ENCODE measurements at places on chromosomes 13 and 19. TPM values are rescaled to one million over a fixed set of nuclear protein-coding genes. Genes with fewer than 3 reads are reported as not detected.

GRCh38 chr19:38006361-38007045, 99.5 kb downstream of the SIPA1L3 start:
- DNase-seq: no peak
- H3K27ac ChIP-seq: no peak overlapping the region
- no peak overlapping the region for H3K4me3 ChIP-seq
- H3K4me1 ChIP-seq: peaks cover 5% of the 10 kb centered on the region
- no peaks in the 10 kb centered on the region for H3K36me3 ChIP-seq

DNA sequence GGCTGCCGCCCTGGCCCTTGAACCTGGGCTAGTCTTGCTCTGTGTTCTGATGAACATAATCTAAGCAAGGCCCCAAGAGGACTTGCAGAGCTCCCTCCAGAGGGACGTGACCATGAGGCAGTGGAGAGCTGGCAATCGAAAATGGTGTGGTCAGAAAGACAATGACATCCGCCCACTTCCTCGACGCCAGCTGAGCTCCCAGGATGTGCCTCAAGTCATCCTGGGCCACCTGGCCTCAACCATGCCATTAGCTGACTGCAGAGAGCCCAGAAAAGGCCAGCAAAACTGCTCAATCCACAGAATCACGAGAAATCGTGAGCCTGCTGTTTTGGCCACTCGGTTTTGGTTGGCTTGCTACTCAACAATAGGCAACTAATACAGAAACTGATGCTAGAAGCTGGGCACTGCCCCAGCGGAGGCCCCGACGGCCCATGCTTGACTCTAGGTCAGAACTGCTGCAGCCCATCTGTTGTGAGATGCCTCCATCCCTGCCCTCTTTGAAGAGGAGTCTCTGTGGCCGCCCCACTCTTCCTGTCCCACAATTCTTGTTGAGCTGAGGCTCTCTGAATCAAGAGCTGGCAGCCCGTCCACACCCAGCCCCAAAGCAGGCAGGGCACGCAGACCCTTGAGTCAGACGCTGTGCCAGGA, 53.3 kb downstream of the STK24 start:
- peaks cover 80% of the 10 kb centered on the region for H3K4me1 ChIP-seq
- no peaks in the 10 kb centered on the region for H3K27me3 ChIP-seq
- H3K36me3 ChIP-seq: peaks cover 10% of the 10 kb centered on the region
- H3K27ac ChIP-seq: no peak overlapping the region
- no peak overlapping the region for H3K4me3 ChIP-seq
- DNase-seq: no peak

- no peaks in the 10 kb centered on the region for H3K4me1 ChIP-seq
- H3K27me3 ChIP-seq: peaks cover 5% of the 10 kb centered on the region
- no peak for DNase-seq
- H3K27ac ChIP-seq: no peak overlapping the region
Observed at GRCh38 chr19:42538841-42539709, 10.8 kb upstream of the CEACAM1 start.

- H3K36me3 ChIP-seq: no peaks in the 10 kb centered on the region
- no peak overlapping the region for H3K4me3 ChIP-seq
Observed at GRCh38 chr13:83100237-83100636, 782.0 kb downstream of the SLITRK1 start.

GRCh38 chr19:6481541-6482342, at the start of gene DENND1C:
Gene DENND1C (minus strand): TSS chr19:6481787. CDS start chr19:6481695, 92 bp downstream.
- DNase-seq: peak; percentile 75
- peaks cover 34% of the 10 kb centered on the region for H3K4me1 ChIP-seq
- H3K36me3 ChIP-seq: peaks cover 10% of the 10 kb centered on the region
- H3K27me3 ChIP-seq: no peaks in the 10 kb centered on the region
- H3K27ac ChIP-seq: peak within 1 kb of the TSS; percentile 96

DNA sequence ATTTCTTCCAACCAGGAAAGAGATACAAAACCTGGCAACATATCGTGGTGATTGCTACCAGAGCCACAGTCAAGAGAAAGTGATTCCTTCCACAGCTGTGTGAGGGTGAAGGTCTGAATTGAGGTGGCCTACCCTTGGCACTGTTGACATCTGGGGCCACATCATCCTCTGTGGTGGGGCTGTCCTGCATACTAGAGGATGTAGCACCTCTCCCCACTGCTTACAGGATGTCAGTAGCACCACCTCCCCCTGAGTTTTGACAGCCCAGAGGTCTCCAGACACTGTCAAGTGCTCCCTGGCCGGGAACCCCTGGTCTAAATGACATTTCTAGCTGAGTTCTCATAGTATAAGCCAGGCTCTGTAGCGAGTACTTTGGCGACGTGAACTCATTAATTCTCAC, 15.5 kb downstream of the PTGER1 start:
- no peaks in the 10 kb centered on the region for H3K27me3 ChIP-seq
- H3K4me1 ChIP-seq: peaks cover 7% of the 10 kb centered on the region
- H3K4me3 ChIP-seq: no peak overlapping the region
- no peak overlapping the region for H3K27ac ChIP-seq
- DNase-seq: no peak

- no peak overlapping the region for H3K4me3 ChIP-seq
- no peak overlapping the region for H3K27ac ChIP-seq
- peaks cover 11% of the 10 kb centered on the region for H3K27me3 ChIP-seq
- no peak for DNase-seq
Observed at GRCh38 chr13:26909477-26909876, 148.9 kb upstream of the GPR12 start.

DNA sequence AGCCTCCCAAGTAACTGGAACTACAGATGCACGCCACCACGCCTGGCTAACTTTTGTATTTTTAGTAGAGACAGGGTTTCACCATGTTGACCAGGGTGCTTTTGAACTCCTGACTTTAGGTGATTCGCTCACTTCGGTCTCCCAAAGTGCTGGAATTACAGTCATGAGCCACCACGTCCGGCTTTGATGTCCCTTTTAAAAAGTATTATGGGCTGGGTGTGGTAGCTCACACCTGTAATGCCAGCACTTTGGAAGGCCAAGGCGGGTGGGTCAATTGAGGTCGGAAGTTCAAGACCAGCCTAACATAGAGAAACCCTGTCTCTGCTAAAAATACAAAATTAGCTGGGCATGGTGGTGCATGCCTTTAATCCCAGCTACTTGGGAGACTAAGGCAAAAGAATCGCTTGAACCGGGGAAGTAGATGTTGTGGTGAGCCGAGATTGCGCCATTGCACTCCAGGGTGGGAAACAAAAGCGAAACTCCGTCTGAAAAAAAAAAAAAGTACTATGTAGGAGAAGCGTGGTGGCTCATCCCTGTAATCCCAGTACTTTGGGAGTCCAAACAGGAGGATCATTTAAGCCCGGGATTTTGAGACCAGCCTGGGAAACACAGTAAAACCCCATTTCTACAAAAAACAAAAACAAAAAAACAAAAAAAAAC, 22.8 kb upstream of the ERVV-1 start:
- no peak for DNase-seq
- H3K27ac ChIP-seq: no peak overlapping the region
- peaks cover 7% of the 10 kb centered on the region for H3K27me3 ChIP-seq

DNA sequence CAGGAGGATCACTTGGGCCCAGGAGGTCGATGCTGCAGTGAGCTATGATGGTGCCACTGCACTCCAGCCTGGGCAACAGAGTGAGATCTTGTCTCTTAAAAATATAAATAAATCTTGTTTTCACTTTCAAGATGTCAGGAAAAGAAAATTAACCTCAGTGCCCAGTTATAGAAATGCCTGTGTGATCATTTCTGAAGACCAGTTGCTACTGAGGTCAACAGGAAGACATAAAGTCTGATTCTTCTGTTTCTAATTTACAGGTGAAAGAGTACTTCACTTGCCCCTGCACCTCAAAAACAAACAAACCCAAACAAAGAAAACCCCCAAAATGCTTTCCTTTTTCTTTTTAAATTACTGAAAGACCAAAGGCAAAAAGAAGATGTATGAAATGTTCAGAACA, 174.3 kb upstream of the NBEA start:
- DNase-seq: no peak
- no peaks in the 10 kb centered on the region for H3K27me3 ChIP-seq
- H3K27ac ChIP-seq: no peak overlapping the region
- H3K36me3 ChIP-seq: no peaks in the 10 kb centered on the region
- H3K4me1 ChIP-seq: no peaks in the 10 kb centered on the region
- no peak overlapping the region for H3K4me3 ChIP-seq

DNA sequence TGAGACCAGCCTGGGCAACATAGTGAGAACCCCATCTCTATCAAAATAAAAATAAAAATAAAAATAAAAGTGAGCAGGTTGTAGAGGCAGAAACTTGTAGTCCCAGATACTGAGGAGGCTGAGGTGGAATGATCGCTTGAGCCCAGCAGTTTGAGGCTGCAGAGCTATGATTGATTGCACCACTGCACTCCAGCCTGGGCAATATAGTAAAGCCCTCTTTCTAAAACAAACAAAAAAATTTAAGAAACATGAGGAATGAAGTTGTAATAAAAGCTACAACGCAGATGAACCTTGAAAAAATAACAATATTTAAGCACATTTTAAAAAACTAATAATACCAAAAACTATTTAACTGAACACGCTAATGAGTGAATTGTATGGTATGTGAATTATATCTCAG, 919.3 kb downstream of the UQCRFS1 start:
- H3K27ac ChIP-seq: no peak overlapping the region
- DNase-seq: no peak
- no peaks in the 10 kb centered on the region for H3K4me1 ChIP-seq
- no peaks in the 10 kb centered on the region for H3K36me3 ChIP-seq
- no peaks in the 10 kb centered on the region for H3K27me3 ChIP-seq

- DNase-seq: no peak
- no peaks in the 10 kb centered on the region for H3K27me3 ChIP-seq
- peaks cover 3% of the 10 kb centered on the region for H3K36me3 ChIP-seq
- no peak overlapping the region for H3K4me3 ChIP-seq
- H3K27ac ChIP-seq: no peak overlapping the region
Observed at GRCh38 chr19:38191747-38192146, 32.3 kb downstream of the DPF1 start.

- no peak overlapping the region for H3K27ac ChIP-seq
- H3K36me3 ChIP-seq: peaks cover 24% of the 10 kb centered on the region
- peaks cover 23% of the 10 kb centered on the region for H3K4me1 ChIP-seq
- H3K4me3 ChIP-seq: no peak overlapping the region
- DNase-seq: no peak
- no peaks in the 10 kb centered on the region for H3K27me3 ChIP-seq
Observed at GRCh38 chr13:48246102-48246501, 13.1 kb downstream of the ITM2B start.

GRCh38 chr19:47407417-47407774, 11.9 kb downstream of the MEIS3 start:
- no peak for DNase-seq
- peaks cover 31% of the 10 kb centered on the region for H3K27me3 ChIP-seq

DNA sequence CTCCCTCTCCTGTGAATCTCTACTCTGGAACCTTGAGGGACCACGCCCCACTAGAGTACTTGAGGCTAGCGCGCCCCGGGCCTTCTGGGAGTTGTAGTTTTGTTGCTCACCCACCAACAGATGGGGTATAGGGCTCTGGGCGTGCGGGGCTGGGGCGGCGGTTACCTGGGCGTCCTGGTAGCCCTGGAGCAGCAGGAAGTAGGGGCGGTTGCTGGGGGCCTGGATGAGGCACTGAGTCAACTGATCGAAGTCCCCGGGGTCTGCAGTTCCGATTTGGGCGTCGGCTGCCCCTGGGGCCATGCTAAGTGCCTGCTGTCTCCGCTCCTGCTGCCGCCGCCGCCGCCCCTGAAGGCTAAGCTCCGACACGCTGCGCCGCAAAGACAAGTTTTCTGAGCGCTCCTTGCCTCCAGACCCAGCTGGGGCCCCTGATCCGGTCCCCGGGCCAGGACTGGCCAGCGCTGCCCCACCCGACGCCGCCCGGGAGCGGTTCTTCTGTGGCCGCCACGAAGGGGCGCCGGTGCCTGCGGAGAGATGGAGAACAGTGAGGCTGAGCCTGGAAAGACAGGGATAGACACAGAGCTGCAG, 5.3 kb downstream of the RASIP1 start:
- H3K27me3 ChIP-seq: peaks cover 4% of the 10 kb centered on the region
- H3K4me1 ChIP-seq: peaks cover 18% of the 10 kb centered on the region
- H3K27ac ChIP-seq: no peak overlapping the region
- no peak for DNase-seq

- peaks cover 10% of the 10 kb centered on the region for H3K4me1 ChIP-seq
- peak overlapping the region; percentile 48 for H3K27ac ChIP-seq
- no peak for DNase-seq
- peaks cover 53% of the 10 kb centered on the region for H3K27me3 ChIP-seq
- no peak overlapping the region for H3K4me3 ChIP-seq
- H3K36me3 ChIP-seq: no peaks in the 10 kb centered on the region
Observed at GRCh38 chr19:15199661-15200552, 888 bp downstream of the NOTCH3 start.

DNA sequence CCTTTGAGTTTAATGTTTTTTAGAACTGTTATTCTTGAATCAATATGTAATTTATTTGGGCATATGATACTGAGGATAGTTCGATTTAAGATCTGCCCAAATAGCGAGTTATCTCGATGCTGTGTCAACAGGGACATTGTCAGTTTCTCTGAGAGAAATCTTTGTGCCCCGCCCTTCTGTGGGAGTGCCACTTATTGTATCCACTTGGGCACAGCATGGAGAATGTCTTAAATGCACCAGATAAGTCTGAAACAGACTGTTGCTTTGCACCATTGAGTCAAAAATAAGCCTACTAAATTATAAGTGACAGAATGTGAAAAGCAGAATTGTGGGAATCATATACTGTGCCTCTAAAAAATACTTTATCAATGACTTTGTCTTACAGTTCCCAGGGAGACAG, 45.6 kb downstream of the RNASEH2B start:
- no peaks in the 10 kb centered on the region for H3K27me3 ChIP-seq
- no peak overlapping the region for H3K27ac ChIP-seq
- H3K4me3 ChIP-seq: no peak overlapping the region
- DNase-seq: no peak
- H3K36me3 ChIP-seq: peaks cover 55% of the 10 kb centered on the region

DNA sequence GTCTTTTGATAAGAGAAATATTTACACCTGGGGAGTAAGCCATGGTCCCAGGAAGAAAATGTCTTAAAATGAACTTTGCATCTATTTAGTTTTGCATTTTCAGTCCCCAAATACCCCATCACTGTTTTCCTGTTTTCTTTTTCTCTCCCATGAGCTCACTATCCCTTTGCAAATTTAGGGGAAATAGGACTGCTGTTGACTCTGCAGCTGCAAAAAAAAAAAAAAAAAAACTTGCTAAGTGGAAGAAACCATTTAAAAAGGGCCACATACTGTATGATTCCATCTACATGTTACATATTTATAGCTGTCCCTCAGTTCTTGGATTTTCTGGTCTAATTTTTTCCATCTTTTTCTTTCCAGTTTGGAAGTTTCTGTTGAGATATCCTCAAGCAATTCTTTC, 98.2 kb upstream of the SERP2 start:
- peaks cover 27% of the 10 kb centered on the region for H3K36me3 ChIP-seq
- no peaks in the 10 kb centered on the region for H3K27me3 ChIP-seq
- H3K27ac ChIP-seq: peak overlapping the region; percentile 92

GRCh38 chr19:28949535-28949934, 263.4 kb downstream of the UQCRFS1 start:
- H3K4me3 ChIP-seq: no peak overlapping the region
- H3K27ac ChIP-seq: no peak overlapping the region

WASF3 gene
- 0.12 TPM for total RNA-seq

PLVAP gene
- total RNA-seq: not detected

CYP2F1 gene
- total RNA-seq: not detected

TSKS gene
- total RNA-seq: 5.4 TPM

MADCAM1 gene
- 0.15 TPM for total RNA-seq

IL11 gene
- 0.27 TPM for total RNA-seq

TEX30 gene
- total RNA-seq: 32.9 TPM

NRTN gene
- not detected for total RNA-seq

WDR88 gene
- total RNA-seq: 0.27 TPM

LYL1 gene
- total RNA-seq: 2.3 TPM

SLITRK6 gene
- total RNA-seq: not detected

KLK15 gene
- total RNA-seq: not detected
